ENCODE measurements at places on chromosomes 4 and X. TPM values are rescaled to one million over a fixed set of nuclear protein-coding genes. Genes with fewer than 3 reads are reported as not detected.

Gene PITX2
- 28.9 TPM for total RNA-seq

Gene MSN
- total RNA-seq: 29.7 TPM

Gene FDCSP
- not detected for total RNA-seq

Gene TSPAN6
- 42.9 TPM for total RNA-seq

Gene SERPINA7
- total RNA-seq: not detected
